SW 1271 (cell line): ENCODE measurements at places on chromosomes 3 and 15.

GRCh38 chr3:71466483-71466882 lies 117.0 kb downstream of the FOXP1 start:
- DNase-seq = no peak

GRCh38 chr3:55519019-55519418 lies 31.9 kb upstream of the WNT5A start:
- DNase-seq = no peak

DNA sequence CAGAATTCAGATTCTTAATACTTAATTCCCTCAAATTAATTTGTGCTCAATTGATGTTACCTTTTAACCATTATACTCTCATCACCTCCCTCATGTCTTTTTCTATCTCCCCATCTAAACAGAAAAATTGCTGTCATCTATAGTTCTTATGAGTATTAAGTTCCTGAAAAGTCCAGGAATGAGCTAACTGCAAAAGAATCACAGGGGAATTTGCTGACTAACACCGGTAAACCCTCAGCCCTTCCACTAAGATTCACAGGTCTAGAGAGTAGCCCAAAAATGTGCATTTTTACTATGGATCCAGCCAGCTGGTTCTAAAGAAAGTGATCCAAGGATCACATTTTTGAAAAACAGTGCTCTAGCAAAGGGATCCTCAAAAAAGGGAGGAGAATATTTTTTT lies 67.0 kb downstream of the SETD2 start:
- peak; percentile 15 for DNase-seq

DNA sequence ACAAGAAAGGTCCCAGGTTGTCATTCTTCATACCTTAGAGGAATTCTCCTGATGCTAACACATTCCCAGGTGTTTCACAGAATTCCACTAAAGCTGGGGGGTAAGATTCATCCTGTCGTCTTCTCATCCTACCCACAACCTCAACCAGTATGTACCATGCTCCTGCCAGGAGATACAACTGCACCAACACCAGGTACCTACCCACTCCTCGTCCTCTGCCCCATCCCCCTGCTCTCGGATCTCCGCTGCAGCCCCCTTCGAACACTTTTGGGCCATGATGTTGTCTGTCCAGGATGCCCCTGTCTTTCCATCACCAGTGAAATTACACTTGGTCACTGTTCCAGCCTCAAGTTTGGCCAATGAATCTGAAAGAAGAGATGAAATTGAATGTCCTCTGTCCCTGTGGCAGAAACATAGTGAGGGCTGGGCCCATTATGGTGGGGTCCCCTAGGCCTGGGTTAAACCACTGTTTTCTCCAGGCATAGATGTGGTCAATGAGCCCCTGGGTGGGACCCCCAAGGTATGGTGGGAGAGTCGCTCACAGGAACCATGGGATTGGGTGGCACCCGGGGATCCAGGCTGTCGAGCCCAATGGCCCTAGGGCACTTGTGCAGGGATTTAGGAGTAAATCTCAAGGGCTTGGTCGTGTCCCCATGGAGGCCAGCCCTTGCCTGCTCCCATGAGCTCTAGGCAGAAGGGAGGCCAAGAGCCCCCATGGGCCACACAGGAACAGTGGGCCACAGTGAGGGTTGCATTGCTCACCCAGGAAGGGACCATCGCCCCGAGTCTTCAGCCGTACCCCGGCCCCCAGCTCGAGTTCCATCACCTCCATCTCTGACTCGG lies 9.4 kb upstream of the AP3S2 start:
- no peak for DNase-seq

DNA sequence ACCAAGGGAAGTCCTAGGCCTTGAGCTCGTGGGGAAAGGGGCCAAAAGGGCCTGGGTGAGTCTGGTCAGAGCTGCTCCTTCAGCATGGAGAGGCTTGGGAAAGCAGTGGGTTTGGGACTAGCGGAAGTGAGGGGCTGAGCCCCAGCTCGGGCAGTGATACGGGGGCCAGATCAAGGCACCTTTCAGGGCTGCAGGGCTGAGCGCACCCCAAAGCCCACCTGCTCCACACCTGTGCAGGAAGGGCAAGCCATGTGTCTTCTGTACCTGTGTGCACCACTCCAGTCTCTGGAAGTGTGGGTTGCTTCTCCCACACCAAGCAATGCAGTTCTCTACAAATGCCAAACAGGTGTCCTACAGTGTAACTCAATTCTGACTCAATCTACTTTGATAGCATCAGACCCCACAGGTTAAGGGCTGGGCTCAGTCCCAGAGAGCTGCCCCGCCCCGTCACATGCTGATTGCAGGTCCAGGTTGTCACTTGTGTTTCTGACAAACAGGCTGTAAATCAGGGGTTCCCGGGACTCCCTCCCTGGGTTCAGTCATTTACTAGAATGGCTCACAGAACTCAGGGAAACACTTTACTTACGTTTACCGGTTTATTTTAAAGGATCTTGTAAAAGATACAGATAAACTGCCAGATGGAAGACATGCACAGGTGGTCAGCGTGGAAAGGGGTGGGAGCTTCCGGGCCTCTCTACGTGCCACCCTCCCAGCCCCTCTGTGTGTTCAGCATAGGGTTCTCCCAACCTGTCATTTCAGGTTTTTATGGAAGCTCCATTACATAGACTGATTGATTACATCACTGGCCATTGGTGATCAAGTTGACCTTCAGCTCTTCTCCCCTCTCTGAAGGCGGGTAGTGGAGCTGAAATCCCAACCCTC lies 28.8 kb upstream of the KLF13 start:
- no peak for DNase-seq

GRCh38 chr15:45449916-45450867 lies 71.8 kb upstream of the GATM start:
- DNase-seq = no peak

- DNase-seq = no peak
Observed at GRCh38 chr15:57517030-57517671, 74.6 kb upstream of the MYZAP start.

GRCh38 chr3:23909341-23909740 lies 7.4 kb downstream of the NKIRAS1 start:
- DNase-seq = no peak

GRCh38 chr15:78045189-78045588 lies 32.3 kb downstream of the TBC1D2B start:
- DNase-seq = no peak

GRCh38 chr3:167973046-167973445 lies 122.7 kb downstream of the GOLIM4 start:
- no peak for DNase-seq

DNA sequence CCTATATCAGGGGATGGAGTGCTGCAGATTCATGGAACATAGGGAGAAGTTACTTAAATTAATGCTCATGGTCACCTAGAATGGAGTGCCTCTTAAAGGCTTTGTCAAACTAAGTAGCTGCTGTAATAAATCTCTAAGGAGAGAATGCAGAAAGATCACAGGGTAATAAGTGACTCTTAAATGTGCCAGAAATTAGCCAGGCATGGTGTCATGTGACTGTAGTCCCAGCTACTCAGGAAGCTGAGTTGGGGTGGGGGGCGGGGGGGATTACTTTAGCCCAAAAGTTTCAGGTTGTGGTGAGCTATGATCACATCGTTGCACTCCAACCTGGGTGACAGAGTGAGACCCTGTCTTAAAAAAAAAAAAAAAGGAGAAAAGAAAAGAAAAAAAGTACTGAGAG lies 90.9 kb upstream of the ASB14 start:
- DNase-seq = no peak

GRCh38 chr3:177358977-177359592 lies 161.8 kb upstream of the TBL1XR1 start:
- peak; percentile 44 for DNase-seq

- DNase-seq = no peak
Observed at GRCh38 chr3:32315441-32315840, 76.2 kb upstream of the CMTM7 start.

- no peak for DNase-seq
Observed at GRCh38 chr15:76070921-76071635, 11.3 kb downstream of the TMEM266 start.

DNA sequence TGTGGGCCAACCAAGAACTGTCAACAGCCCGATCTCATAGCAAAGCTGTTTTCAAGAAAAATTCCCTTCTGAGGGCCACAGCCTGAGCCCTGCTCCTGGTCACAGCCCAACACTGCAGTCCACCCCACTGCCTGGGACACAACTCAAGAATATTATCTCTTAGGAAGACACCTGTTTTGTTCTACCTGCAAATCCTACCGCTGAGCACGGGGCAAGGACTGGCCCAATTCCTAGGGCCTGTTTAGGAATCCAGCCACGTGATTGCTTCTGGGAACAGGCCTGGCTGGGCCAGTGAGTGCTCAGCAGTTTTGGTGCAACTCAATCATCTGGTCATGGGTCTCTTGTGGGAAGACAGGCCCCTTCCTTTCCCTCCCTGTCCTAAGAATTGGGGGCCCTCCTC lies 8.3 kb downstream of the ISLR2 start:
- no peak for DNase-seq

DNA sequence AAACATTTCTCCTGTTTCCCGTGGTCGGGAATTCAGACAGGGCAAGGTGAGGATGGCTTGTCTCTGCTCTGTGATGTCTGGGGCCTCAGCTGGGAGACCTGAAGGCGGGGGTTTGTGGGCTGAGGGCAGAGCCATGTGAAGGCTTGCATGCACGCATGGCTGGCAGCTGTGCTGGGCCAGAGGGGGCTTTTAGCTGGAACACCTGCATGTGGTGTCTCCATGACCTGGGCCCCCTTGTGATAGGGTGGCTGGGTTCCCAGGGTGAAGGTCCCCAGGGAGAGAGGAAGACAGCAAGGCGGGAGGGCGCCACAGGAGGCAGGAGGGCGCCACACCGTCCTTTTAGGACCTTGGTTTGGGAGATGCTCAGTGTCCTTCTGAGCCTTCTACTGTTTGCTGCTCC lies 101.6 kb upstream of the PRR23E start:
- DNase-seq = no peak

DNA sequence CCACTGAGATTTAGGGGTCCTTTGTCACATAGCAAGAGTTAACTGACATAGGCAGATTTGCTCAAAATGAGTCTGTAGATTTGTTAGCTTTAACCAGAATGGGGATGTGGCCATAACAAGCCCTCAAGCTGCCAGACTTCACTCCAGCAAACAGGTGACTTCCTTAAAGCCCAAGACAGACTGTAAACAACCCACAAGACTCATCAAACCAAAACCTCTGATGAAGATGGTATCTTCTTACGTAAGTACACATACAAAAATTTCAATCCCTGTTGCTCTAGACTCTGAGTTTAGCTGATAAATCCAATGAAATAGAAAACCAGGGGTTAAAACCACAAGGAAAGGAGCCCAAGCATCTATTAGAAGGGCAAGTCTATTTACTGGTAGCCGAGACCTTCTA lies 18.2 kb upstream of the ZBTB20 start:
- DNase-seq = no peak

DNA sequence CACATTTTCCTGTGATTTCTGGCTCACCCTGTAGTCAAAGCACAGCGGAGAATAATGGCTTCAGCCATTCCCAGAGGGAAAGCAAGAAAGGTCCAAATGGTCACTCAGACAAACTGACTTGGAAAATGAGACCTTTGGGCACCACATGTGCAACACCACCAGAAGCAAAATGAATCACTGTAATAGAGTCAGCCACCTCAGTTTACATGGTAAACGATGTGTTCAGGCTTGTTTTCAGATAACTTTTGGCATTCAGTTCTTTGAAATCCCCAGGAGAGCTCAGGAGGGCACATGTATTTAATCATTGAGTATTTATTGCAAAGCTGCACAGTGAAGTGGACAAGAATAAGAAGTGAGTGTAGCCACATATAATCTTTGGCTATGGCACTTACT lies 38.4 kb upstream of the ALCAM start:
- no peak for DNase-seq

DNA sequence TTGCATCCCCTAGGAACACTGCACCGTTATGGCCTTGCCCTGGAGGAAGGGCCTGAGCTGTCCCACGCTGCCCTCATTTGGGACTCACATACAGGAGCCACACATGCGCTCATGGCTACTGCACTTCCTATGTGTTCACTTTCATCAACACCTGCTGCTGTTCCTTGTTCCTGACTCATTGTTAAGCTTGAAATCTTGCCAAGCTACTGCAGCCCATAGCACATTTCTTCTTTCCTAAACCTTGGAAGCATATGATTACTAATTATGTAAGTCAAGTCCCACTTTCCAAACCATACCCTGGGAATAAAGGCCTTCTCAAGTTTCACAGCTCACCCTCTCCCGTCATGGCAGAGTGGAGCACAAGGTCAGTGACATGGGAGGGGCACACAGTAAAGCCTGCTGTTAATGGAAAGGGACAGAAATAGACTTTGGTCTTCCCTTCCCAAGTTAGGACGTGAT lies 307.9 kb downstream of the CLSTN2 start:
- no peak for DNase-seq

GRCh38 chr3:24582431-24583403 lies 88.1 kb upstream of the THRB start:
- no peak for DNase-seq

GRCh38 chr3:66211779-66212178 lies 9.0 kb upstream of the SLC25A26 start:
- DNase-seq = no peak

- no peak for DNase-seq
Observed at GRCh38 chr15:60508442-60508841, 29.5 kb upstream of the ICE2 start.

GRCh38 chr15:68775671-68776476 lies 44.8 kb downstream of the ANP32A start:
- no peak for DNase-seq

DNA sequence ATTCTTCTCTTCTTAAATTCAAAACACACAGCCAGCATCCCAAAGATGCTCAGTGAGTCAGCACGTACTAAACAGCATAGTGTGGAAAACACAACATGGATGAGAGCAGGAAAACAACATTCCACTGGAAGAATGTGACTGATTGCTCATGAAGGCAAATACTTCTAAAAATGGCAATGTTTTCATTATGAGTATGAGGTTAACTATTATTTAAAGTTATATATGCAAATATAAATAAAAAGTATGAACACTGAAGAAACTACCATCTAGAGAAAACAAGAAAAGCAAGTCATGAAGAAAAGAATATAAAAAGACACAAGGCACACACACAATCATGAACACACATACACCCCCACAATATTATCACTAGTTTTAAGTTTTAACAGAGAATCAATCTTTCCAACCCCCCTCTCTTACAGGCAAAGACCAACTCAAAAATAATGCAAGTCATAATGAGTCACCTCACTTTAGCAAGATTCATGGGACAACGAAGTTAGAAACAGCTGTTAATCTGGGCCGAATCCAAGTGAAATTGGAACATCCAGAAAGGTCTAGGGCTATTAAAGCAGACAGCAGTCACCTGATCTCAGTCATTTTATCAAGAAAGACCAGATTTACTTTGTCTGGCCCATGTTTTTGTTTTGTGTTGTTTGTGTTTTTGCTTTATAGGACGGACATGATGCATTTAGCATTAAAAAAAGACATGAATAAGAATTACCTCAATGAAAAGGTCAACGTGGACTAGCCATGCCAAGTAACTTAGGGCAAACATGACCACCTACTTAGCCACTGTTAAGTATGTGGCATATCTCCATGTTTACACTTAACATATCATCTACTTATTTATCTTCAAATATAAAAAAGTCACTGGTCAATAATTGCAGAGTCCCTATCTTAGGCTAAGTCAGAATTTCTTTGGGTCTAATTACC lies 18.1 kb downstream of the GBE1 start:
- peak; percentile 73 for DNase-seq

- DNase-seq = no peak
Observed at GRCh38 chr15:98443526-98443925, 204.8 kb upstream of the IGF1R start.
